Left renal cortex interstitium (tissue), 4 donors: ENCODE measurements at places on chromosomes 6 and 20.

DNA sequence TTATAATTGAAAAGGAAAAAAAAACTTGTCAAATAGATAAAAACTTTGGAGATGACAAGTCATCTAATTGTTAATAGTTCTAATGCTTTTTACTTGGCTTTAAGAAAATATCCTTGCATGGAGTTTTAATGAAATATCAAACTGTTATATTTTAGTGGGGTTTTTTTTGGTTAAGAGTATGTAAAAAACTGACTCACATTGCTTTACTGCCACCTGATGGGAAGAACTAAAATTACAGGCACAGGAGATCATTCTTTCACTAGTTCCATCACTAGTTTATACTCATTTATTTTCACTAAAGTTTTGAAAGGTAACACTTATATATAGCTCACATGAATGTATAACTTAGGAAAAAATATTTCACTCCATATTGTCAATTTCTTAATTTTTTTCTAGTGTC, 309.1 kb downstream of the LMBRD1 start:
- DNase-seq: no peak

DNA sequence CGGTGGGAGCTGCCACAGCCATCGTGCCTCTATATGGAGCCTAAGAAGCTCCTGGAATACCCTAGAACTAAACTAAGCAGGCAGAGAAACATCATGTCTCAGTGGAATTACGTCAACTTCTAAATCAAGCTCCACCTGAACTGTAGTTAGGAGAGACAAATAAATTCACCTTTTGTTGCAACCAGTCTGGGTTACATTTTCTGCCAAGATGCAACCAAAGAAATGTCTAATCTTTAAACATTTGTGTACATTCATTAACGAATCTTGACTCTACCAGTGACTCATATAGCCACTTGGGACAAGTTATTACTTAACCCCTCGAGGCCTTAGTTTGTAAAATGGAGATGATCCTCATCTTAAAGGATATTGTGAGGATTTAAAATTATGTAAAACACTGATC, 8.9 kb downstream of the PTPRK start:
- no peak for DNase-seq

GRCh38 chr6:100506651-100507050, 41.9 kb upstream of the SIM1 start:
- no peak for DNase-seq

- DNase-seq: no peak
These were observed 5.1 kb upstream of the MRS2 start for GRCh38 chr6:24397631-24398030.

GRCh38 chr6:8329562-8329961, 105.8 kb downstream of the SLC35B3 start:
- no peak for DNase-seq

- DNase-seq: no peak
These were observed 13.5 kb upstream of the MLIP start for GRCh38 chr6:54097753-54098152.

- no peak for DNase-seq
These were observed 22.7 kb upstream of the ZNF184 start for GRCh38 chr6:27495386-27496135.

GRCh38 chr6:28267695-28268059, 734 bp downstream of the ZSCAN26 start:
- no peak for DNase-seq

- no peak for DNase-seq
These were observed 39.0 kb upstream of the ASXL1 start for GRCh38 chr20:32319100-32319499.
